ENCODE measurements at places on chromosomes 6 and 20. TPM values are rescaled to one million over a fixed set of nuclear protein-coding genes. Genes with fewer than 3 reads are reported as not detected.

- no peak for DNase-seq
Observed at GRCh38 chr6:4910037-4910760, 93.6 kb downstream of the RPP40 start.

DNA sequence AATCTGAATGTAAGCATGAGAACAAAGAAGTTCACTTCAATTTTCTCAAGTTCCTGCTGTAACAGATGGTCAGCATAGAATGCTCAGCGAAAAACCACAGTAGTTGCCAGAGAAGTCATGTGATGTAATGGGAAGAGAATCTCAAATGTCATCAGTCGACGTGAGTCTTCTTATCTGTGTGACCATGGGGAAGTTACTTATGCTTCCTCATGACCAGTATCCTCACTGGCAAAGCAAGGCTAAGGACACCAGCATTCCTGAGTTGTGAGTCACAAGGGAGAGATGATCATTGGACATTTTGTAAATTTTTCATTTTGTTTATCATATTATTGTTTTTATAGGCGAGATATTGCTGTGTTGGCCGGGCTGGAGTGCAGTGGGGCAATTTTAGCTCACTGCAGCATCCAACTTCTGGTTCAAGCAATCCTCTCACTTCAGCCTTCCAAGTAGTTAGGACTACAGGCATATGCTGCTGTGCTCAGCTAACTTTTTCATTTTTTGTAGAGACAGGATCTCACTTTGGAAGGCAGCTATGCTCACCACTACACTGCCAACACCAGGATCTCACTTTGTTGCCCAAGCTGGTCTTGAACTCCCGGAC lies 21.9 kb downstream of the SGK1 start:
- DNase-seq: peak; percentile 54
- no peaks in the 10 kb centered on the region for H3K36me3 ChIP-seq
- no peaks in the 10 kb centered on the region for H3K27me3 ChIP-seq

DNA sequence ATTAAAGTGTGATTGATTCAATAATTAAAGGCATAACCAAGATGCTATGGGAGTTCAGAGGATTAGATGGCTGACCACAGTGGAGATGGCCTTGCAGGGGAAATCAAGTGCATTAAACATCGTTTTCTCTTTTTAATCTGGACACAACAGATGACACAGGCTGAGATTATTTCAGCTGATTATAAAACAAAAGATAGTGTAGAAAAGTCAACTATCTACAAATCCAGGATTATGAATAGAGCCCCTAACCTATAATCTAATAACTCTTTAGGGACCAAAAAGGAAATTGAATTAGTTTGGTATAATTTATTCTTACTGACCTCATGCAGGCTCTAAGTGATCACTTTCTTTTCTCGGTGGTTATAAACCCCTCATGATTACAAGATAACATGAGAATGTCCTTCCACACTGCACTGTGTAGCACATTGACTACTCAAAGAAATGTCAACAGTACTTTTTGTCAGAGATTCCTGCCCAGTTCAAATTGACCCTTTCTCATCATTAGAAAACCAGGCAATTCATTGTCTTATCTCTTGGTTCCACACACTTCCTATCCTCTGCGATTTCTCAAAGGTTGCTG lies 122.1 kb downstream of the PKHD1 start:
- H3K27ac ChIP-seq: no peak overlapping the region
- no peak for DNase-seq
- H3K4me1 ChIP-seq: no peaks in the 10 kb centered on the region
- H3K4me3 ChIP-seq: no peak overlapping the region
- H3K36me3 ChIP-seq: no peaks in the 10 kb centered on the region

DNA sequence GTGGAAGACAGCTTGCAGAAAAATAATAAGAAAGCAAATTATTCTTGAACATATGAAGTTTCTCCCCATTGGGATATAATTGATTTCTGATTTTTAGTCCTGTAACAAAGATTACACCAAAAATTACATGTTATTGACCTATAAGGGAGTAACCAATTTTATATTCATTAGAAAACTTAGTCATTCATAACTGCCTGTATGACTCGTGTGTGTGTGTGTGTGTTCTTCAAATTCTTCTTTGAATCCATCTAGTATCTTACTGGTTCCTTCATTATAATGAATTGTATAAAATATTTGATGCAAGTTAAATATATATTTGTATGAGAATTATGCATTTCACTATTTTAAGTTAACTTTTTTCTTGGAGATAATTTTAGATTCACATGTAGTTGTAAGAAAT lies 310.4 kb downstream of the HAO1 start:
- no peak overlapping the region for H3K27ac ChIP-seq
- no peak overlapping the region for H3K4me3 ChIP-seq
- no peak for DNase-seq
- H3K4me1 ChIP-seq: no peaks in the 10 kb centered on the region
- no peaks in the 10 kb centered on the region for H3K27me3 ChIP-seq
- H3K36me3 ChIP-seq: no peaks in the 10 kb centered on the region

- no peaks in the 10 kb centered on the region for H3K27me3 ChIP-seq
- DNase-seq: no peak
- no peaks in the 10 kb centered on the region for H3K36me3 ChIP-seq
- H3K4me3 ChIP-seq: no peak overlapping the region
Observed at GRCh38 chr6:13453771-13454251, 33.6 kb downstream of the GFOD1 start.

DNA sequence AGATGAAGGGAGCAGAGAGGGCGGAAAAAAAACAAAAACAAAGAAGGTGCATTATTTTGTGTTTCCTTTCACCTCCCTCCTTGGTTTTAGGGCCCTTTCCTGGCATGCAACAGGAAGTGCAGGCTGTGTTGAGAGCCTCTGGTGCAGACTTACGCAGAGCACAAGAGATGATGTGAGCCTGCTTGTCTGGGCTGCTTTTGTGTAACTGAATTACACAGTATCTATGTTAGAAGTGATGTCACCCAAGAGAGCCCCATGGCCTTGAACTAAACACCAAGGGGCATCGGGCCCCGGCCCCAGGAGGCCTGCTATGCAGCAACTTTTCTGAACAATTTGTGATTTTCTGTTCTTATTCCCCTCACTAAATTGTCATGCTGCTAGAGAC lies 25.5 kb downstream of the GNAS start:
- peaks cover 22% of the 10 kb centered on the region for H3K4me1 ChIP-seq
- no peak overlapping the region for H3K4me3 ChIP-seq
- no peaks in the 10 kb centered on the region for H3K27me3 ChIP-seq
- H3K36me3 ChIP-seq: no peaks in the 10 kb centered on the region
- H3K27ac ChIP-seq: no peak overlapping the region
- DNase-seq: no peak

DNA sequence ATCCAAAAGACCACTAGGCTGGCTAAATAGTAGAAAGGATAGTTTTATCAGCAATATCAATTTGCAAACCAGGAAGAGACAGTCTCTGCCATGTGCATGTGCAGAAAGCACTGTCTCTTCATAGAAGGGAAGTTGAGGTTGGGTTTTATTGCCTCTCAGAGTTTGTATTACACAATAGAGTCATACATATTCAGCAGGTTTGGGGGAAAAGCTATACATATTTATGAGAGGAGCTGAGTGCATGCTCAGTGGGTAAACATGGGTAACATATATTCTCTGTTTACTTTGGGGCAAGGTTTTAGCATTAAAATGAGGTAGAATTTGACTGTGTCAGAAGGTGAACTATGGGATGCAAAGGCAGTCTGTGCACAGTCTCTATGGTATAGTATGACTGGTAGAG lies 14.9 kb downstream of the TMEM170B start:
- H3K27me3 ChIP-seq: no peaks in the 10 kb centered on the region
- H3K27ac ChIP-seq: no peak overlapping the region
- DNase-seq: no peak

DNA sequence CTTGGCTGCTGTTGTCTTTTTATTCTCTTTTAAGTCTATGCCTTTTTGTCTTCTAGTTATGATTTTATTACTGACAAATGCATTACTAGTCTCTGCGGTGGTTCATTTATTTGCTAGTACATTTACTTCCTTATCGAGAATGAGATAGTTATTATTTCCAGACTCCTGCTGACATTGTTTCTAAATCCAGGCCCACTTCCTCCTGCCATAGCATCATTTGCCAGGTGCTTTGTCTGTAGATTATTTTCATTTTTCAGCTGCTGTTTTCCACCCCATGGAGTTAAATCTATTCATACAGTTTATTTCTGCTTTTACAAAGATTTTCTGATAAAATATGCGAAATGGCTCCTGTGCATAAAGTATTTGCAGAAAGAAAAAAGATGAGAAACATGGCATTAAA lies 459.7 kb downstream of the MMUT start:
- no peak for DNase-seq
- no peaks in the 10 kb centered on the region for H3K27me3 ChIP-seq
- no peaks in the 10 kb centered on the region for H3K4me1 ChIP-seq
- H3K36me3 ChIP-seq: no peaks in the 10 kb centered on the region
- no peak overlapping the region for H3K27ac ChIP-seq
- no peak overlapping the region for H3K4me3 ChIP-seq

- H3K36me3 ChIP-seq: no peaks in the 10 kb centered on the region
- H3K4me3 ChIP-seq: peak overlapping the region; percentile 1
- peaks cover 74% of the 10 kb centered on the region for H3K4me1 ChIP-seq
- DNase-seq: peak; percentile 54
Observed at GRCh38 chr20:50724851-50725723, 6.3 kb upstream of the PARD6B start.

DNA sequence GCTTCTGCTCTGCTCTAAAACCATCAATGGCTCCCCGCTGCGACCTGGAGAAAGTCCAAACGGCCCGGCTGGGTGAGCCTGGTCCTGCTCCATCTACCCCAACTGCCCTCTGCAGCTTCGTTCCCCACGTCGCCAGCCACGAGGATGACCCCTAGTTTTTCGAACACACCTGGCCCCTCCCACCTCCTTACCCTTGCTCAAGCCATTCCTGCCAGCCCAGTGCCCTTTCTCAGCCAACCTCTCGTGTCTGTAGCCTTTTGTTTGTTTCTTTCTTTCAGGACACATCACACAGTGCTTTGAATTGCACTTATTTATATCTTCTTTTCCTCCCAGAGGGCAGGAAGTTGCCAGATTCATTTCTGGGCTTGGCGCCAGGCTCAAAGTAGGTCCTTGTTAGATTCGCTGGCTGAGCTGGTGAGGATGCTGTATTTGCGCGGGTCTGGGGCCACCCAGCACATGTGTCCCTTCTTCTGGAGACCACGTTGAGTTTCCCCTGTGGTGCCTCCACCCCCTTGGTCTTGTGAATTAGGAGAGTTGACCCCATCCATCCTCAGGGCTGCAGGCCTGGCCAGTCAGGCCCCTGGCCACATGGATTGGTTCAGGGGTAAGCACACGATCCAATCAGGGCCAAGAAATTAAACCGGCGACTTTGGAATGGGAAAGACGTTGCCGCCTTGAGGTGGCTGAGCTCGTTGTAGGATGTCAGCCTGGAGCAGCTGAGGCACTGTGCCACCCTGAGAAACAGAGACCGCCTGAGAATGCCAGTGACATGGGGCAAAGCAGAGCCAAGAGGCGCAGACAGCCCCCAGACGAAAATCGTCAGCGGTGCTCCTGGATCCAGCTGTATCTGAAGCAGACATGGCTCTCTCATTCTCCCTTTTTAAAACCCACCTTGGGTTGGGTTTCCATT lies 156.0 kb downstream of the CEBPB start:
- no peak for DNase-seq
- no peak overlapping the region for H3K4me3 ChIP-seq
- no peak overlapping the region for H3K27ac ChIP-seq
- no peaks in the 10 kb centered on the region for H3K36me3 ChIP-seq

DNA sequence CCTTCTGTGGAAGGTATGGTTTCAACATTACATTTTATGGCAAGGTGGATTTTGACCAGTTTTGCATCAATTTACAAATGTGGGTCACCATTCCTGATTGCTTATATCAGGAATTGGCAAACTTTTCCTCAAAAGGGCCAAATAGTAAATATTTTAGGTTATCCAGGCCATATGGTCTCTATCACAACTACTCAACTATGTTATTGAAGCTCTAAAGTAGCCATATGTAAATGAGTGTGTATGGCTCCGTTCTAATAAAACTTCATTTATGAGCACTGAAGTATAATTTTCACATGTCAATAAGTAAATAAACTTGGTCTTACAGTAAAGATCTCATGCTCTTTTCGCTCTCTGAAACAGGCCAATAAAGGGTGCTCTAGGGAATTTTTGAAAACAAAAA lies 362.7 kb upstream of the SASH1 start:
- no peaks in the 10 kb centered on the region for H3K36me3 ChIP-seq
- no peak for DNase-seq
- H3K4me1 ChIP-seq: no peaks in the 10 kb centered on the region
- H3K27ac ChIP-seq: no peak overlapping the region
- H3K27me3 ChIP-seq: 0 out of 3 replicates have a peak, but pooled peaks cover 4% of the 10 kb centered on the region

GRCh38 chr20:33291830-33292355 lies 8.9 kb downstream of the BPIFB1 start:
- H3K4me3 ChIP-seq: no peak overlapping the region
- H3K27me3 ChIP-seq: peaks cover 6% of the 10 kb centered on the region
- H3K27ac ChIP-seq: no peak overlapping the region
- peak; percentile 59 for DNase-seq
- H3K36me3 ChIP-seq: no peaks in the 10 kb centered on the region
- H3K4me1 ChIP-seq: no peaks in the 10 kb centered on the region

DNA sequence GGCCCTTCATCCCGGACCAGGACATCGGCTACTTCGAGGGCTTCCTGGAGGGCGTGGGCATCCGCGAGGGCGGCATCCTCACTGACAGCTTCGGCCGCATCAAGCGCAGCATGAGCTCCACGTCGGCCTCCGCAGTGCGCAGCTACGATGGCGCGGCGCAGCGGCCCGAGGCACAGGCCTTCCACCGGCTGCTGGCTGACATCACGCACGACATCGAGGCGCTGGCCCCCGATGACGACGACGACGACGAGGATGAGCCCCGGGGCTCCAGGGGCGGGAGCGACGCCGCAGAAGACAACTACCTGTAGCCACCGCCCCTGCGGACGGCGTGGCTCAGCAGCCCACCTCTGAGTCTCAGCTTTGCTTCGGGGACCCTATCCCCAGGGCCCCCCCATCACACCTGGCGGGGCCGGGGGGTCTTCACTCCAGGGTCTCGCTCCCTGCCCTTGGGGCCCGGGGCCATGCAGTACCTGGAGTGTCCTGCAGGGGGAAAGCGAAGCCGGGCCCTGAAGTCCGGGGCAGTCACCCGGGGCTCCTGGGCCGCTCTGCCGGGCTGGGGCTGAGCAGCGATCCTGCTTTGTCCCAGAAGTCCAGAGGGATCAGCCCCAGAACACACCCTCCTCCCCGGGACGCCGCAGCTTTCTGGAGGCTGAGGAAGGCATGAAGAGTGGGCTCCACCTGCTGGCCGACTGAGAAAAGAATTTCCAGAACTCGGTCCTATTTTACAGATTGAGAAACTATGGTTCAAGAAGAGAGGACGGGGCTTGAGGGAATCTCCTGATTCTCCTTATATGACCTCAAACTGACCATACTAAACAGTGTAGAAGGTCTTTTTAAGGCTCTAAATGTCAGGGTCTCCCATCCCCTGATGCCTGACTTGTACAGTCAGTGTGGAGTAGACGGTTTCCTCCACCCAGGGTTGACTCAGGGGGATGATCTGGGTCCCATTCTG lies 20.8 kb upstream of the HCK start:
- DNase-seq: peak; percentile 94
- no peaks in the 10 kb centered on the region for H3K36me3 ChIP-seq
- no peak overlapping the region for H3K4me3 ChIP-seq

GRCh38 chr6:170286934-170287265 lies 4.0 kb downstream of the DLL1 start:
- H3K4me3 ChIP-seq: no peak overlapping the region
- H3K4me1 ChIP-seq: peaks cover 15% of the 10 kb centered on the region
- peaks cover 36% of the 10 kb centered on the region for H3K27me3 ChIP-seq
- no peak for DNase-seq
- no peaks in the 10 kb centered on the region for H3K36me3 ChIP-seq
- H3K27ac ChIP-seq: no peak overlapping the region

TLDC2 gene
- 1.6 TPM for total RNA-seq

ADGRF1 gene
- total RNA-seq: not detected

TAAR6 gene
- total RNA-seq: not detected

THEMIS gene
- total RNA-seq: not detected

CDH4 gene
- not detected for total RNA-seq
